NCI-H446 treated with DMSO at 0.1 percent for 48 hours (cell line): ENCODE measurements at places on chromosomes 13 and 19.

DNA sequence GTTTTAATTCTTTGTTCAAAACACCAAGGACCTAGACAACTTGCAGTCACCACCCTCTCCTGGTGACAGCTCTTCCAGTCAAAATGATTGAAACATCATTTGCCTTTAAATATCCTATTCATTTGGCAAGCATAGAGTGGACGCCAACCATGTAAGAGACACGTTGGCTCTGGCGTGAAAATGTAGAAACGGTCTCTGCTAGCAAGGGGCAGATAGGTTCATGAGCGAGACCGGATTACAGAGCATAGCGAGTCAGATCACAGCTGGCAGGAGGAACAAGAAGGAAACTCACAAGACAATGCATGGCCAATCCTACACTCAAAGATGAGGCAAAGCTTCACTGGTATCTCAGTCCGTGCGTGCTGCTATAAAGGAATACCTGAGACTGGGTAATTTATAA, 759.5 kb downstream of the UQCRFS1 start:
- no peak for DNase-seq

DNA sequence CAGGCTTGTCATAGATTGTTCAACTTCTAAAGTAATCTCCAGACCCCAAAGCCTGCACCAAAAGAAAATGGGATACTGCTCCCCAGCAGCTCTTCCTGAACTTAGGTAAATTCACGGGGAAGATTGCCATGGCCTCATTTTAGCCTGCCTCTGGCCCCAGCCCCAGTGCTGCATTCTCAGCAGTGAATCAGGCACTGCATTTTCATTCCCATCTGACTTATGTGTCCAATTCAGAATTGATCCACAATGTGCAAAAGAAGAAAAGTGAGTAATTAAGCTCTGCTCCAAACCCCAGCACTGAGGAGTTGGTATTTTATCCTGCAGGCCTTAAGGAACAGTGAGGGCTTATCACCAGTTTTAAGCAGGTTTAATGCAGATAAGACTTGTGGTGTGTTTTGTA, 176.4 kb downstream of the KCTD12 start:
- no peak for DNase-seq

GRCh38 chr13:74708629-74709028, 574.4 kb upstream of the KLF12 start:
- no peak for DNase-seq

GRCh38 chr19:41537789-41538188, 38.2 kb upstream of the CEACAM21 start:
- no peak for DNase-seq

- no peak for DNase-seq
These were observed 350.6 kb downstream of the NDFIP2 start for GRCh38 chr13:79831556-79831955.

DNA sequence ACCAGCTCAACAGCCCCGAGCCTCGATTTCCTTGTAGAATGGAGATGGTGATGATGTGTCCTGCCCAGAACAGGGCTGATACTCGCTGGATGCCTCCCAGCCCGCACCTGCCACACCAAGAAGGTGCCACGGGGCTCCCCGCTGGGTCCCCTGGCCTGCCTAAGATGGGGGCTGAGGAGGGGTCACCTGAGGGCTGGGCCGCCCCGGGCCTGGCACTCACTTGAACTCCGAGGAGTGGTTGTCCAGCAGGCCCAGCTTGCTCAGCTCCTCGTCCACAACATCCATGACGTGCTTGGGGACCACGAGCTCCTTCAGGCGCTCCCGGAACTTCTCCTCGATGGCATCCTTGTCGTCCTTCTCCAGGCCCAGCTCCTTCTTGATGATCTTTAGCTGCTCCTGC, 14.4 kb downstream of the LONP1 start:
- no peak for DNase-seq

DNA sequence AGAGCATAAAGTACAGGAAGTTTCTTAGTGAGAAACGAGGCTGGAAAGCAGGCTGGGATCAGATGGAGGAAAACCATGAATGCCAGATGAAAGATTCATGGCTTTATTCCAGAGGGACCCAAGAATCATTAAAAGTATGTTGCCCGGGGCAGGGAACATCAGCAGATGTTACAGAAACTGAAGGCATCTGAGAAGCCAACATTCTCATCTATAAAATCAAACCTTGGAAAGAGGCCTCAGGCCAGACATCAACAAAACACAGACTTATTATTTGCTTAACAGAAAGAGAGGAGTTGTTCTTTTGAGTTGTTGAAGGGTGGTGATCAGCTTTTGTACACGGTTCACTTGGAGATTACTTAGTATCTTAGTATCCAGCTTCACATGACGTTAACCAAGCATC, 543.6 kb downstream of the RFC3 start:
- peak; percentile 73 for DNase-seq

- no peak for DNase-seq
These were observed 36.4 kb upstream of the IGSF23 start for GRCh38 chr19:44576843-44577565.

GRCh38 chr19:44891016-44891882, at the start of gene TOMM40:
TOMM40 (plus strand) TSS chr19:44891254; CDS start chr19:44891416, 162 bp downstream.
- no peak for DNase-seq

DNA sequence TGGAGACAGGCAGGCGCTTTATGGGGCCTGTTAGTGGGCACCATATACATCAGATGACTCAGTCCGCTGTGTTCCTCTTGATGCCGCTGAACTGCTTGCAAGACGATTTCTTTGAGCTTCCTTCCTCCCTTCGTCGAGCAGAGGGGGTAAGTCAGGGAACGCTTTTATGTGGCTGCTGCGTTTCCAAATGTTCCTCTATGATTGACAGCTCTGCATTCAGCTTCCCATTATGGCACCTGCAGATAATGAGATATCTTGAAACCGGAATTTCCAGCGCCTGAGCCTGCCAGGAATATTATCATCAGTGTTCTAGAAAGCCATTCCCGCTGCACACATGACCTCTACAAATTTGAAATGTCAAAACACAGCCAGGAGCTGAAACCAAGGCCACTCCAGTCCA, 257.0 kb downstream of the TSHZ3 start:
- no peak for DNase-seq

DNA sequence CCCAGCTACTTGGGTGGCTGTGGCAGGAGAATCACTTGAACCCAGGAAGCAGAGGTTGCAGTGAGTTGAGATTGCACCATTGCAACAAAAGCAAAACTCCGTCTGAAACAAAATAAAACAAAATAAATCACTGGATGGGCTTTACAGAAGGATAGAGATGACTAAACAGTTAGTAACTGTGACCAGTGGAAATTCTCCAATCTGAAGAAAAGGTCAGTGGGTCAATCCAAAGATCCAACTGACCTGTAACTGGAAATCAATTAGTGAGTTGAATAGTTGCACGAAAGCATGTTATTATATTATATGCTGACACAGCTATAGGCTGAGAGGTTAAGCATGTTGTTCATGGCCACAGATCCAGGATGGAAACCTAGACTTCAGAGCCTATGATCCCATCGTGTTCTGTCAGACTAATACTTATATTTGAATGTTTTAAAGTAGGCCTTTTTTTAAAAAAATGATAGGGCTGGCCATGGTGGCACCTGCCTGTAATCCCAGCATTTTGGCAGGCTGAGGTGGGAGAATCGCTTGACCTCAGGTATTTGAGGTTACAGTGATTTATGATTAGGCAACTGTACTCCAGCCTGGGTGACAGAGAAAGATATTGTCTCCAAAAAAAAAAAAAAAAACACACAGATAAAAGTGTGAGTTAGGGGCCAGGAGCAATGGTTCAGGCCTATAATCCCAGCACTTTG, 1.4 kb downstream of the ECH1 start:
- no peak for DNase-seq

DNA sequence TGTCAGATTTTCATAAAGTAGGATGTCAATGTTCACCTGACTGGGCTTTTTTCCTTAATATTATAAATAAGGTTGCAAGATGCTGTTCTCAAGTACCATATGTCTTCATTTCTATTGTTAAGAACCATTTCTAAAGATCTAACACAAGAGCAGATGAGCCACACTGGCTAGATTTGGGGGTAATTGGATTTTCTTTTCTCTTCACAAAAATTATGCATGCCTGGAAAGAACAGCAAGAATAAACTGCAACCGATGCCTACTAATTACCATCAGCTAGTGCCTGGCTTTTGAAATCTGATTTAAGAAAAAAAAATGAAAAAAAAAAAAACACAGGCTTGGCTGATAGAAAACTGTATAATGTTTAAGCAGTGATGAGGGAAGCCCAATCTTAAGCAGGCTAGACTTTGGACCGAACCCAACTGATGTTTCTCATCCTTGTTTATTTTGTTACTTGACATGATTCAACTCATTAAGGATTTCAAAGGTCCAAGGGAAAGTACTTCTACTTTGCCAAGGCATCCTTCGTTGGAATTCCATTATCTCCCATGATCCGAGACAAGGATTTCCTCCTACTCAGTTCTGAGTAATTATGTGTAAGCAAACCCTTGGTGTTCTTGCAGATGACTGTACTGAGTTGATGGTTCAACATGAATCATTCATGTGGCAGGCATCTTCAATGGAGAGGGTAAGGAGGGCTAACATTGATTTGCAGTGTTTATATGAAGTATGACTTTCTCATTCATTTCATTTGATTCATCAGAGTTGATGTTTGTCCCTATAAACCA, 300.5 kb downstream of the SPRY2 start:
- DNase-seq, result no peak

DNA sequence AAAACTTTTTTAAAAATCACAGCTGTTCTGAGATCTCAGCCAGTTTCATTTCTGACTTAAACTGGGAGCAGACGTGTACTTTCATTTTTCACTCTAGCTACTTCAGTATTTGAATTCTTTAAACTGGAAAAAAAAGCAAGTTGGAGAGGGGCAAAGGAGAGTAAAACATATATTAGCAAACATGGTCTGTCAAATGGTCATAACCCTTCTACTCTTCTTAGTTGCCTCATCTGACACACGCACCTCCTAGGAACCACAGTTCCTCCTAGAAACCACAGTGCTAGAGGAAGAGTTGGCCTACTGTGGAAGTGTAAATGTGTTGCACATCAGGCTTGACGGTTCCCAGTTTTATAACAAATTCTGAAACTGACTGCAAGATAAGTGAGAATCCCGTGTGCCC, 47.2 kb downstream of the TM9SF2 start:
- no peak for DNase-seq

DNA sequence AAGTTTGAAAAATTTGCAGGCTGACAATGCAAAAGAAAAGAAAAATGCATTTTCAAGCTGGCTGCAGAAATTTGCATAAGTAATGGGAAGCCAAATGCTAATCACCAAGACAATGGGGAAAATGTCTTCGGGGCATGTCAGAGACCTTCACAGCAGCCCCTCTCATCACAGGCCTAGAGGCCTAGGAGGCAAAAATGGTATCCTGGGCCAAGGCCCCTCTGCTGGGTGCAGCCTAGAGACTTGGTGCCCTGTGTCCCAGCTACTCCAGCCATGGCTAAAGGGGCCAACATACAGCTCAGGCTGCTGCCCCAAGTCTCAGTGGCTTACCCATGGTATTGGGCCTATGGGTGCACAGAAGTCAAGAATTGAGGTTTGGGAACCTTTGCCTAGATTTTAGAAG, 155.2 kb downstream of the B3GLCT start:
- DNase-seq, result no peak

DNA sequence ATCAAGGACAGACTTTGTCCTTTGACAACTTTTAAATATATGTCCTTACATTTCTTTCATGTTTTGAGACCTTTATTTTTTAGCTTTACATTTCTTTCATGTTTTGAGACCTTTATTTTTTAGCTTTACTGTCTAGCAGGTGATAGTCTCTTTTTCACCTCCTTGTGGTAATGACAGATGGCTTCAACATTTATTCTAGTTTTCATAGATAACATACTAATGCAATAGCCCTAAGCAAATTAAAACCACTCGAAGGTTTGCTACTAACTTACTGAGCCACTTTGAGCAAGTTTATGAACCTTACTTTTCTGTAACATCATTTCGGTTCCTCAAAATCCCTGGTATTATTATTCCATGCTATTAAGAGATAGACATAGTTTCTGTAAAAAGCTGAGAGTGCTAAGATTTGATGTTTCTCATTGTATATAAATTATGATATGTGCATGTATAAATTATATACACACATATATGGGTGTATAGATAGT, 4.5 kb downstream of the DACH1 start:
- no peak for DNase-seq

GRCh38 chr19:44496711-44497110, 3.6 kb downstream of the ZNF180 start:
- DNase-seq, result no peak

- DNase-seq, result no peak
These were observed 946.3 kb upstream of the PCDH9 start for GRCh38 chr13:68176475-68176874.

- DNase-seq, result no peak
These were observed 37.3 kb downstream of the TNFSF11 start for GRCh38 chr13:42611086-42611779.

GRCh38 chr19:27671876-27672275, 1541.1 kb downstream of the UQCRFS1 start:
- DNase-seq, result no peak

- DNase-seq, result no peak
These were observed 20.6 kb downstream of the ELAVL3 start for GRCh38 chr19:11460207-11460606.

DNA sequence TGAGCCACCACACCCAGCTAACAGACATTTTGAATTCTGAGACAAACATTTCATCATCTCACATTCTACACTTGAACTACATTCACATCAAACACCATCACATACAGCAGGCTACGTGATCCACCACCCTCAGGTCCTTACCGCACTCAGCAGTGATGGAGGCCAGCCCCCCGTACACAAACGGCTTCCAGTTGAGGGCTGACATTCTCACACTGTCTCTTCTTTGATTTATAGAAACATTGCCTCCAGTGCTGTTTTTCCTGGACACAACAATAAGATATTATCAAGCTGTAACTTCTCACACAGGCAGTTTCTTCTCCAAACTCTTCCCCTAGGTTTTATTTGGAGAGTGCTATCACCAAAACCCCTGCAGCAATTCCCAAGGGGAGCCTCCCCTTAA, 7.0 kb downstream of the SLC25A30 start:
- no peak for DNase-seq

DNA sequence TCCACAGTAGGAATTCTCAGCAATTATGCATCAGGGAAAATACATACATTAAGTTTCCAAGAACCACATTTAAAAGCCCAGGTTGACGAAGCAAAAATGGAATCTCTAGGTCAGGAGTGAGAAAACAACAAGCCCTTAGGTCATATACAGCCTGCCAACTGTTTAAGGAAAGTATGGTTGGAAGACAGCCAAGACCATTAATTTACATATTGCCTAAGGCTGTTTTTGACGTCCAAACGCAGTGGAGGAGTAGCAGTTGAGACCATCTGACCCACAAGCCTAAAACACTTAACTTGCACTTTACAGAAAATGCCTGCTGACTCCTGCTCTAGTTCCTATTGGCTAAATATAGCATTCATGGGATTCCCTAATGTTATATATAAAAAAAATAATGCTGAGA, 299.0 kb downstream of the ITGBL1 start:
- peak; percentile 88 for DNase-seq

DNA sequence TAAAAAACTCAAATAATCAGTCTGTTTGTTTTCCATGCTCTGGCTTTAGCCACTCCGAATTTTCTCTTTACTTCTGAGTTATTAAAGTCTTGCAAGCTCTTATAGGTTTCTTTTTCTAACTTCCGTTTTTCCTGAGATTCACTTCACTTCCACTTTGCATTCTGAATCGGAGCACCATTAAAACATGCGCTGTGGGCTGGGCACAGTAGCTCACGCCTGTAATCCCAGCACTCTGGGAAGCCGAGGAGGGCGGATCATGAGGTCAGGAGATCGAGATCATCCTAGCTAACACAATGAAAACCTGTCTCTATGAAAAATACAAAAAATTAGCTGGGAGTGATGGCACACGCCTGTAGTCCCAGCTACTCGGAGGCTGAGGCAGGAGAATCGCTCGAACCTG, 357.9 kb downstream of the SLITRK6 start:
- no peak for DNase-seq

- no peak for DNase-seq
These were observed 22.5 kb upstream of the ALOX5AP start for GRCh38 chr13:30712536-30713532.
